Endothelial cell of umbilical vein (primary cell): ENCODE measurements at places on chromosomes 13 and 19.

GRCh38 chr19:5684694-5685430 lies 4.0 kb downstream of the HSD11B1L start:
- no peaks in the 10 kb centered on the region for H3K36me3 ChIP-seq
- H3K4me3 ChIP-seq: no peak overlapping the region
- no peaks in the 10 kb centered on the region for H3K27me3 ChIP-seq
- H3K27ac ChIP-seq: no peak overlapping the region
- H3K4me1 ChIP-seq: peaks cover 5% of the 10 kb centered on the region
- no peak for DNase-seq

DNA sequence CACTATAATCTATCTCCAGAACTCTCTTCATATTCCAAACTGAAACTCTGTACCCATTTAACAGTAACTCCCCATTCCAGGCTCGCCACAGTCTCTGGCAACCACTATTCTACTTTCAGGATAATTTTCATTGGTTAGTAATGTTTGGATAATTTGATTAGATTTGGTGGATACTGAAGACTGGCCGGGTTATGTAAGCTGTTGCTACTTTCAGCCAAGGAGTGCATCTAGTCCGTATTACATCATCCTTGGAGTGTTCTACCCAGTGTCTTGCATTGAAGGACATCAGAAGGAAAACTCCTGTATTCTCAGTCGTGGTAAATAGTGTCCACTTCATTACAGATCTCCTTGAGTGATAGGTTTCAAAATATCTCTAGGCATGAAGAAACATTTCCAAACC lies 60.5 kb downstream of the PCCA start:
- no peak overlapping the region for H3K4me3 ChIP-seq
- DNase-seq: no peak
- H3K4me1 ChIP-seq: no peaks in the 10 kb centered on the region
- no peak overlapping the region for H3K27ac ChIP-seq

DNA sequence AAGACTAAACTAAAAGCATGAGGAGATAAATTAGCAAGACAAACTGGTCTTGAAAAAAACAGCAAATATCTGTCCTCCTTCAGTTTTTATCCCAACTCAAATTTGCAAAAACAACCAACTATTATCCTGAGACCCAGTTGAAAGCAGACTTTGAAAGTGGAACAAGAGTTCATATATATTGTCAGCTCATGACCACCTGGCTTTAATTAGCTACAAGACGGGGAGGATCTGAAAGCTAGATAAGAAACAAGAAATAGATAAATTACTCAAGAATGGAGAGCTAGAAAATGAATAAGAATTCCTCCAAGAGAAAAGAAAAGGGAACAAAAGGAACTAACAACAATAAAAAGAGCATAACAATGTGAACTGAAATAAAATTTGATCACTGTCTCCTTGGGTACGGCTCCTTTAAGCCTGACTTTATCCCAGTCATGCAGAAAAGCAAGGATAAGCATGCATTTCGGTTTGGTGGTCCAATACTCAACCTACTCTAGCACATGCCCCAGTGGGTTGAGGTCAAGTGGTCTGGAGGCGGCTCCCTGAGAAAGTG lies 246.9 kb downstream of the DCLK1 start:
- no peak for DNase-seq
- no peaks in the 10 kb centered on the region for H3K27me3 ChIP-seq

DNA sequence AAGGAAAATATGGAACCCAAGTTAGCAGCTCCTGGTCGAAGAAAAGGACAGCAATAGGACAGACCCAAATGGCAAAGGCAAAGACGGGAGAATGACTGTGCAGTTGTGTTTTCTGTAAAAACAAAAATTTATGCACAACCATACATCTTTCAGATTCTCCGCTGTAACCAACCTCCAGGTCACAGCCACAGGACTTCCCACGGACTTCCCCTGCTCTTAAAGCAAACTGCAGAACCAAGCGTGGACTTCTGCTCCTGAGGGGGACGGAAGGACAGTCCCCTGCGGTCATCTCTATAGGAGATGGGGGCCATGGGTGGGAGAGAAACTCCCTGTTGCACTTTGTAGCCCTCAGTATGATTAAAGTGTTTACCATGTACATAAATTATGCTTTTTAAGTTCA lies 2.5 kb downstream of the GRTP1 start:
- no peak for DNase-seq
- H3K27me3 ChIP-seq: peaks cover 21% of the 10 kb centered on the region
- H3K27ac ChIP-seq: no peak overlapping the region
- no peak overlapping the region for H3K4me3 ChIP-seq
- H3K4me1 ChIP-seq: no peaks in the 10 kb centered on the region
- no peaks in the 10 kb centered on the region for H3K36me3 ChIP-seq

DNA sequence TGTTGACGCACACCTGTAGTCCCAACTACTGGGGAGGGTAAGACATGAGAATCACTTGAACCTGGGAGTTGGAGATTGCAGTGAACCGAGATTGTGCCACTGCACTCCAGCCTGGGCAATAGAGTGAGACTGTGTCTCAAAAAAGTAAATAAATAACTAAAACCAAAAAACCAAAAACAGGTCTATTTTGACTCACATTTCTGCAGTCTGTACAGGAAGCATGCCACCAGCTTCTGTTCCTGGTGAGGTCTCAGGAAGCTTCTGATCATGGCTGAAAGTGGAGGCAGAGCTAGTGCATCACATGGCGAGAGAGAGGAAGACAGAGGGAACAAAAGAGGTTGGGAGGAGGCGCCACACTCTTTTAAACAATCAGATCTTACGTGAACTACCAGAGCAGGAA lies 142.5 kb downstream of the ITGBL1 start:
- H3K27ac ChIP-seq: no peak overlapping the region
- H3K4me1 ChIP-seq: no peaks in the 10 kb centered on the region

- DNase-seq: no peak
- H3K27ac ChIP-seq: no peak overlapping the region
- no peaks in the 10 kb centered on the region for H3K27me3 ChIP-seq
- H3K36me3 ChIP-seq: no peaks in the 10 kb centered on the region
- peaks cover 26% of the 10 kb centered on the region for H3K4me1 ChIP-seq
Measured at GRCh38 chr19:46981286-46981945, 38.2 kb upstream of the NPAS1 start.

DNA sequence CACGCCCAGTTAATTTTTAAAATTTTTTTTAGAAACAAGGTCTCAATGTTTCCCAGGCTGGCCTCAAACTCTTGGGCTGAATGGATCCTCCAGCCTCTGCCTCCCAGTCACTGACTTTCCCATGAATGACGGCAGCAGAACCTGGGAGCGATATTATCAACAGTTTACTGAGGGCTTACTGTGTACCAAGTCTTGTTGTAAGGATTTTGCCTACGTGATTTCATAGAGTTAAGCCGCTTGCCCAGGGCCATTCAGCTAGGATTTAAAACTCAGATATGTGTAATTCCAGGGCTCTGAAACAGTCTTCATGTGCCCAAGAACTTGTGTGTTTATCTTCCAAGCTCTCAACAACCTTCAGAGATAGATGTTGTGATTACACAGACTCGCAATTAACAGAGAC lies 6.0 kb upstream of the KXD1 start:
- no peaks in the 10 kb centered on the region for H3K36me3 ChIP-seq
- no peak overlapping the region for H3K4me3 ChIP-seq
- DNase-seq: no peak
- H3K27ac ChIP-seq: no peak overlapping the region

GRCh38 chr19:51694318-51695085 lies 1.4 kb downstream of the SPACA6 start:
- H3K27me3 ChIP-seq: no peaks in the 10 kb centered on the region
- no peak for DNase-seq
- peaks cover 10% of the 10 kb centered on the region for H3K4me1 ChIP-seq
- H3K36me3 ChIP-seq: peaks cover 46% of the 10 kb centered on the region
- H3K4me3 ChIP-seq: no peak overlapping the region

- H3K4me1 ChIP-seq: no peaks in the 10 kb centered on the region
- H3K27ac ChIP-seq: no peak overlapping the region
- no peaks in the 10 kb centered on the region for H3K27me3 ChIP-seq
- H3K36me3 ChIP-seq: no peaks in the 10 kb centered on the region
- DNase-seq: no peak
Measured at GRCh38 chr13:31374682-31375081, 174.9 kb downstream of the B3GLCT start.

DNA sequence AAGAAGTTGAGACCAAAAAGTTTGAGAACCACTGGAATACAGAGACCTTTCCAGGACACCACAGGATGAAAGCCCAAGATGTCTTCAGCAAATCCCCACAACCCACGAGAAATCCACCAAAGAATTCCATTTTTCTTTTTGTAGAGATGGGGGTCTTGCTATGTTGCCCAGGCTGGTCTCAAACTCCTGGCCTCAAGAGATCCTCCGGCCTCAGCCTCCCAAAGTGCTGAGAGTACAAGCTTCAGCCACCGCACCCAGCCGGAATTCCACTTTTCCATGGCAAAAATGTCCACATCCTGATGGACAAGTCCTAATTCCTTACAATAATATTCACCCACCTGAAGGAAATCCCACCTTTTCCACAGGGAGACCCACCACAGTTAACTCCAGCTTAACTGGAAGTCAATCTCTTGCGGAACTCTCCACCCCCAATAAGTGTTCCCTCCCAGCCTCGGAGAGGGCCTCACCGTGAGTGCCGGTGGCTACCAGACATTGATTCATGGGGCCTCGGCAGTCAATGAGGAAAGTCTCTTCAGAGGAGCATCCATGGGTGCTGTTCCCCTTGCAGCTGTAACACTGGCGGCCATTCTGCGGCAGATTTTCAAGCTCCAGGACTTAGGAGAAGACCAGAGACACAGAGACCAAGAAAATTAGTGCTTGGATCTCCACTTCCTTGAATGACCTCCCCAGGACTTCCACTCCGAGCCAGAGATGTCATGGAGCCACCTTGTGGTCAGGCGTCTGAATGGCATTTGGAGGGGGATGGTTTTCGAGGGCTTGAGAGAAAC lies 12.3 kb upstream of the CADM4 start:
- DNase-seq: peak; percentile 77
- H3K27me3 ChIP-seq: no peaks in the 10 kb centered on the region
- no peak overlapping the region for H3K27ac ChIP-seq
- H3K36me3 ChIP-seq: peaks cover 5% of the 10 kb centered on the region

DNA sequence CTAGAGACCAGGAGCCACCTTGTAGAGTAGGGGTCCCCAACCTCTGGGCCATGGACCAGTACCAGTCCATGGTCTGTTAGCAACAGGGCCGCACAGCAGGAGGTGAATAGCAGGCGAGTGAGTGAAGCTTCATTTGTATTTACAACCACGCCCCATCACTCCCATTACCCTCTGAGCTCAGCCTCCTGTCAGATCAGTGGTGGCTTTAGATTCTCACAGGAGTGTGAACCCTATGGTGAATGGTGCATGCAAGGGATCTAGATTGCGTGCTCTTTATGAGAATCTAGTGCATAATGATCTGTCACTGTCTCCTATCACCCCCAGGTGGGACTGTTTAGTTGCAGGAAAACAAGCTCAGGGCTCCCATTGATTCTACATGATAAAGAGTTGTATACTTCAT lies 303.6 kb downstream of the KCNRG start:
- H3K27me3 ChIP-seq: no peaks in the 10 kb centered on the region
- no peak overlapping the region for H3K4me3 ChIP-seq
- peaks cover 16% of the 10 kb centered on the region for H3K4me1 ChIP-seq
- no peaks in the 10 kb centered on the region for H3K36me3 ChIP-seq
- H3K27ac ChIP-seq: no peak overlapping the region
- DNase-seq: no peak

GRCh38 chr13:85405316-85405897 lies 393.8 kb downstream of the SLITRK6 start:
- no peaks in the 10 kb centered on the region for H3K4me1 ChIP-seq
- H3K4me3 ChIP-seq: no peak overlapping the region
- H3K27ac ChIP-seq: no peak overlapping the region
- no peaks in the 10 kb centered on the region for H3K36me3 ChIP-seq
- DNase-seq: no peak

DNA sequence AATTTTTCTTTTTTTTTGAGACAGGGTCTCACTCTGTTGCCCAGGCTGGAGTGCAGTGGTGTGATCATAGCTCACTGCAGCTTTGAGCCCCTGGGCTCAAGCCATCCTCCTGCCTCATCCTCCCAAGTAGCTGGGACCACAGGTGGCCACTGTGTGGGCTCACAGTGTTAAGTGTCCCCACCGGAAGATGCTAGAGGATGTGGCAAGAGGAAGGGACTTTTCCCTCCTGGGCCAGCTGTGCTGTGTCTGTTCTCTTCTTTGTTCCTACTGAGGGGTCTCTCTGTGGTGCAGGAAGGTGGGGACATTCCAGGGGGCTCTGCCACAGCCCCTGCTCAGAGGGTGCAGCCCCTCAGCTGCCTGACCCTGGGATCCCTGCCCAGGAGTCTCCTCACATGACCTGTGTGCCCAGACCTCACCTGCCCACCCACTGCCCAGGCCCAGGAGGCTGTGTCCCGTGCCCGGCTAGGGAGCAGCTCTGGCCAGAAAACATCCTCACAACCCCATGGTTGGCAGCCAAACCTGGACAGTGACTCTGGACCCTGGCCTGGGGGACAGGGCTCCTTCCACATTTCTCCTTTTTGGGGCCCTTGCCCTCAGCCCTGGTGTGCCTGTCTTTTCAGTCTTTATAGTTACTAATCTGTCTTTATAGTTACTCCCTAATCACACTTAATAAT lies 14.4 kb upstream of the ANKRD10 start:
- H3K4me1 ChIP-seq: no peaks in the 10 kb centered on the region
- no peak overlapping the region for H3K27ac ChIP-seq
- H3K36me3 ChIP-seq: no peaks in the 10 kb centered on the region

DNA sequence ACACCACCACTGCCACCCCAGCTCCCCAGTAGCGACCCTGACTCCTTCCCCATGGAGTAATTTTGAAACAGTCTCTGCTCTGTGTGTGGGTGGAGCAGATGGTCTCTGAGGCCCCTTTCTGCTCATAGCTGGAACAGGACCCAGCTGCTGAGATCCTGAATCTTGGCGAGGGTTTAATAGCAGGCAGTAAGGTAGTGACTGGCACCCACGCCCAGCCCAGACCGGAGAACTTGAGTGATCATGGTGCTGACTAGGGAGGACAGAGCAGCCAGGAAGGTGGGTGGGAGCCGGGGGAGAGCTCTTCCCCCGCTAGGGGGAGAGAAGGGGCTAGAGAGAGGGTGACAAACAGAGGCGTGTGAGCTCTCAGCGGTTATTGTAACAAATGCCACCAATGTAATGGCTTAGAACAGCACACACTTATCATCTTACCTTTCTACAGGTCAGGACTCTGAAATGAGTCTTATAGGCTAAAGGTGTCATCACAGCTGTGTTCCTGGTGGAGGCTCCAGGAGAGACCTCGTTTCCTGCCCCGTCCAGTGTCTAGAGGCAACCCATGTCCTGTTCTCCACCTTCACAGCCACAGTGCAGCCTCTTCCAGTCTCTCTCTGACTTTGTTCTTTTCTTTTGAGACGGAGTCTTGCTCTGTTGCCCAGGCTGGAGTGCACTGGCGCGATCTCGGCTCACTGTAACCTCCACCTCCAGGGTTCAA lies 7.2 kb upstream of the ACER1 start:
- no peaks in the 10 kb centered on the region for H3K27me3 ChIP-seq
- DNase-seq: no peak
- no peaks in the 10 kb centered on the region for H3K4me1 ChIP-seq
- no peaks in the 10 kb centered on the region for H3K36me3 ChIP-seq

- no peak for DNase-seq
- no peaks in the 10 kb centered on the region for H3K4me1 ChIP-seq
- H3K27ac ChIP-seq: no peak overlapping the region
- no peak overlapping the region for H3K4me3 ChIP-seq
Measured at GRCh38 chr19:29831686-29832085, 19.9 kb downstream of the CCNE1 start.
